ENCODE measurements at places on chromosomes 3 and 15.
A peak's percentile ranks its signal among the peaks of the same experiment; 100 is the strongest.

GRCh38 chr15:48925714-48926223 is 38.0 kb downstream of the SHC4 start:
- peak; percentile 43 for DNase-seq

DNA sequence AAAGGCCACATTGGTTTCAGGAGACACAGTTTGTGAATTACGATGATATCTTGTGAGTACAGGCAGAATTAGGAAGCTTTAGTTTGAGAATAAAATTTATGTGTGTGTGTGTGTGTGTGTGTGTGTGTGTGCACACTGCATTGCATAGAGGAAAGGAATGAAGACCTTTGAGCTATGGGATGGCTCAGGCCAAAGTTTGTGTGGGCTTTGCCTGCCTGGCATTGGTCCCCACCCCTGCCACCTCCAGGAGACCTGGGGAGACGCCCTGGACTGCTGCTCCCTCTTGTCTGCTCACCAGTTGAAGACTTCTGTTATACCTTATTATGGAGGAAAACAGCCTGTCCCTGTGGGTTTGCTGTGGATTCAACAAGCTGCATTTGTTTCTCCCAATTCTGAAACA is 37.2 kb downstream of the TIGIT start:
- no peak for DNase-seq

GRCh38 chr15:48693484-48693883 is 48.0 kb upstream of the FBN1 start:
- no peak for DNase-seq

DNA sequence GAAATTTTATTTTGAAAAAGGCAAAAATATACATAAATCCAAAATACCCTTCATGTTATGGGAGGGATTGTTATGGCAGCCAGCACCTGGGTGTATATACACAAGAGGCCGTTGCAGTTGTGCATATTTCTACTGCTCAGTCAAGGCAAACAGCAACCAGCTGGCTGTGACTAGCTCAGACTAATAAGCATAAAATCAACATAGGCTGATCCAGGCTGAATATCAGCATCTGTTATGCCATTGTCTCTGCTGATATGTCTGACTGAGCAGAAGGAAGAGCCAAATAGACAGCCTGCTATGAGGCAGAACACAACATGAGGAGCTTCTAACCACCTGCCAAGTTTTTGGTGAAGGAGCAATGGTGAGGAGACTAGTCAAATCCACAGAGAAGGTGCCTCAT is 457.5 kb upstream of the ALCAM start:
- DNase-seq: peak; percentile 99

DNA sequence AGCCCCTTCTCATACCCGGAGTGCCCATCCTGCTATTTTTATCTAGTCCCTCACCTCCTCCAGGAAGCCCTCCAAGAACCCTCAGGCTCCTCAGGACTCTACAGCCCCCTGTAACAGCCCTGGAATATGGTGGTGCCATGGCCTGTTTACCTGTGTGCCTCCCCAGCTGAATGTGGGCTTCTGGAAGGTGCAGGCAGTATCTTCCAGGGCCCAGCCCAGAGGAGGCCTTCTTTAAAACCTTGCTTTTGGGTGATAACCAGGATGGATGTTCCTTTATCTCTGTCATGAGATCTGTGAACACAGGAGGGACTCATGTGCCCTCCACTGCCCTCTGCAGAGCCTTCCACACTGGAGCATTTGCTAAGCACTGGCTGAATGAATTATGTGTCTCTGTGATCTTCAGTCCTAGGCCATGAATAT is 36.7 kb upstream of the MRPS22 start:
- DNase-seq: no peak

- no peak for DNase-seq
Measured at GRCh38 chr3:195093731-195094130, 177.2 kb downstream of the XXYLT1 start.
